Progenitor cell of endocrine pancreas (in vitro differentiated cells): ENCODE measurements at places on chromosomes 1 and 21. TPM values are rescaled to one million over a fixed set of nuclear protein-coding genes. Genes with fewer than 3 reads are reported as not detected.

The DTL gene
- 22.8 and 23.9 TPM in 2 replicates for total RNA-seq

The ERMAP gene
- 10.4 and 12.9 TPM in 2 replicates for total RNA-seq

The ETS2 gene
- total RNA-seq, result 43.9 and 48.9 TPM in 2 replicates

The LCE1C gene
- not detected in 2 replicates for total RNA-seq

The SPATA46 gene
- total RNA-seq, result not detected in 2 replicates

The AADACL3 gene
- total RNA-seq, result not detected in 2 replicates

The HLX gene
- 0.48 and 0.53 TPM in 2 replicates for total RNA-seq

The RAB13 gene
- total RNA-seq, result 83.3 and 90.4 TPM in 2 replicates

The PGLYRP3 gene
- total RNA-seq, result not detected in 2 replicates

The AGBL4 gene
- 2.5 and 3.1 TPM in 2 replicates for total RNA-seq

The FCER1A gene
- not detected in 2 replicates for total RNA-seq

The EXTL1 gene
- total RNA-seq, result 3.6 and 4.1 TPM in 2 replicates

The TMEM200B gene
- 13.3 and 15.0 TPM in 2 replicates for total RNA-seq

- DNase-seq, result no peak
These were observed 53.8 kb upstream of the MROH9 start for GRCh38 chr1:170881268-170882265.

DNA sequence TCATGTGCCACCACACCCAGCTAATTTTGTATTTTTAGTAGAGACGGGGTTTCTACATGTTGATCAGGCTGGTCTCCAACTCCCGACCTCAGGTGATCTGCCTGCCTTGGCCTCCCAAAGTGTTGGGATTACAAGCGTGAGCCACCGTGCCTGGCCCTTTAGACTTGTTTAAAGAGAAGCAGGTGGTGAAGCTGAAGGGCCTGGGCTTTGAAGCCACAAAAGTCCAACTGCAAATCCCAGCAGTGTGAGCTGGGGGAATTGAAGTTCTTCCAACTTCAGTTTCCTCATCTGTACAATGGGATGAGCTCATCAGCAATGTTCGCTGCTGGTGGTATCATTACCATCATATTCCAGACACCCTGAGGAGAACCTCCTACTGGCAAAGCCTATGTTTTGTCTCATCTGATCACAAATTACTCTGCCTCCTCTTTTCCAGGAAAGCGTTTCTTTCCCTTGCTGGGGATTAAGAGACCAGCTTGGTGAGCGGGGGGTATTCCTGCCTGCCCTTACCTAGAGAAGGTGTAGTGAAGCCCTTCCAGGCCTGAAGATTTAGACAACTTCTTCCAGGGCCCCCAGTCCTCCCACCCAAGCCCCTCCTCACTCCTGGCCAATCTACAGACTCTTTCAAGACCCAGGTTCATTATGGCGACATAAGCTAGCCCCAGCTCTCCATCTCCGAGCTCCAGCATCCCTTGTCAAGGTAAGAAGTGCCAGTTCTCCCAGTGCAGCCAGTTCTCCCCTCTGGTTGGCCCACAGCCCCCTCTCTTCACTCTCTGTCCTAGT lies 2.4 kb upstream of the SHISA4 start:
- DNase-seq, result no peak

DNA sequence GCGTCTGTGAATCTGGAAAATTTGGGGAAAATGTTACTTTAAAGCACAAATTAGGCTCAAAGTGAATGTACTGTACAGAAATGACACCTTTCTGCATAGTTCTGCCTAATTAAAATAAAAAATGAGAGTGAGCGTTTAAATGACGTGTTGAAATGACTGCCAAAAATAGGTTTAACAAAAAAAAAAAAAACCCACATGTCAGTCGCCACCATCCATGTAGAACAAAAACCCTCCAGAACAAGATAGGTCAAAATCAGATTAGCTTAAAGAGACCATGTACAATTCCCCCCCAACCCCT lies 745 bp downstream of the PARP1 start:
- no peak for DNase-seq

GRCh38 chr21:41695513-41695912 lies 71.3 kb downstream of the RIPK4 start:
- DNase-seq, result no peak

- DNase-seq, result no peak
These were observed 3.2 kb downstream of the GSTM2 start for GRCh38 chr1:109671067-109671466.

DNA sequence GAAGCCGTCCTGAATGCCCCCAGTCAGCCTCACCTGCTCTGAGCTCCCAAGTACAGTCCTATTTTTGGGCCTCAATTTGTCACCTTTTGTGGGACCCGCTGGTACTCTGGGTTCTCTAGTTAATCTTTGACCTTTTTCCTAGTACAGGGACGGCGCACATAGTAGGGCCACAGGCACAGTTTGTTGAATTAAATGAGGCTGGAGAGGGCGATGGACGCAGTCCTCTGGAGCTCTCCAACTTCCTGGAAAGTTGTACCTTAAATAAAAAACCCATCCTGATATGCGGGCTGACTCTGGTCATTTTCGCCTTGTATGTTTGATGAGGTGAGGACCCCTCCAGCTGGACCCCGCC lies 4.8 kb downstream of the FAM110D start:
- no peak for DNase-seq

DNA sequence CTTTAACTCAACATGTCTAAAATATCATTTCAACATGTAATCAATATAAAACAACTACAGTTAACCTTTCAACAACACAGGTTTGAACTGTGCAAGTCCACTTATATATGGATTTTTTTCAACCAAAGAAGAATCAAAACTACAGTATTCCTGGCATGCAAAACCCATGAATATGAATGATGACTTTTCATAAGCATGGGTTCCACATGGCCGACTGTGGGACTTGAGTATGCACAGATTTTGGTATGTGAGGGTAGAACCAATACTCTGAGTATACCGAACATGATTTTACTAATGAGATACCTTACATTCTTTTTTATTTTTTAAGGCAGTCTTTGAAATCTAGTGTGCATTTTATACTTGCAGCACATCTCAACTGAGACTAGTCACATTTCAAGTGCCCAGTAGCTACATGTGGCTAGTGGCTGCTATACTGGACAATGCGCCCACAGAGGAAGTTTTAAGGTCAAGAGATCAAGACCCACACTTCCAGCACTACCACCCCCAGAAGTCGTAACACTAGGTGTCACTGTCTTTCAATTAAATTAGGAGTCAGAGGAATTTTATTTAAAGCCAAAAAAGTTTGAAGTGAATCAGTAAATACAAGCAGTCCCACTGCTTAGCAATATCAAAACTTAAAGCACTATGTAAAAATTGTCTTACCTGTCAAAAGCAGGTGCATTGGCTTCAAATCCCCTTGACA lies 40.0 kb downstream of the SYNJ1 start:
- DNase-seq, result no peak

DNA sequence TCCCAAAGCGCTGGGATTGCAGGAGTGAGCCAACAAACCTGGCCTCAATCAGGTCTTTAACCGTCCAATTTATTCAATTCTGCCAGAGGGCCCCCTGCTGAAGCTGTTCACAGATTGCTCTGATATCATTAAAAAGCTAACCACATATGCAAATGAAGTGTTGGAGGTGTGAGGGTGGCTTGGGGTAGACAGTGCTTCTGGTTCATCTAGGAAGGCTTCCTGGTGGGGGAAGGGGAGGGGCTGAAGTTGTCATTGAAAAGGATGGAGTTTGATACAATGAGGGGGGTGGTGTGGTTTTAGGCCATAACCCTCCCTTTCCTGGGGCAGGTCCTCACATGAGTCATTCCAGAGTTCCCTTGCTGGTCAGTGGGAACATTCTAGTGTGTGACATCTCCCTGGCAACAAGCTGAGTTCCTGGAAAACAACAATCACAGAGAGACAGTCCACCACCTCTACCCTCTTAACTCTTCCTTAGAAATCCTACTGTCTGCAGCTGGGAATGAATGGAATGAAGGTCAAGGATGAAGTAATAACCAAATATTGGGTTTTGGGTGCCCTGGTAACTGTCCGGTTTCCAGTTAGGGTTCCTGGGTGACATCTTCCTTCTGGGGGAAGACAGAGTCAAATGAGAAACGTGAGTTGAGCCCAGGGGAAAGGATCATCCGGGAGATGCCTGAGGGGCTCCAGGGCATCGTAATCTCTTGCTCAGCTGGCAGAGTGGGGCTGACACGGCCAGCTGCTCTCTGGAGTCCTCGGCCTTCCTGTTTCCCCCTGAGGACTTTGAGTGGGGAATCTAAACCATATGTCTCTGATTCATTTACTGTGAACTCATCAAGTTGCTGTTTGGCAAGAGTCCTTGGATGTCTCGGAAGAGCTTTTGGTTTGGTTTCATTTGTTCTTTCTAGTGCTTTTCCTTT lies 32.2 kb downstream of the BATF3 start:
- no peak for DNase-seq

- no peak for DNase-seq
These were observed 98.6 kb upstream of the PDE4B start for GRCh38 chr1:65694126-65694525.

DNA sequence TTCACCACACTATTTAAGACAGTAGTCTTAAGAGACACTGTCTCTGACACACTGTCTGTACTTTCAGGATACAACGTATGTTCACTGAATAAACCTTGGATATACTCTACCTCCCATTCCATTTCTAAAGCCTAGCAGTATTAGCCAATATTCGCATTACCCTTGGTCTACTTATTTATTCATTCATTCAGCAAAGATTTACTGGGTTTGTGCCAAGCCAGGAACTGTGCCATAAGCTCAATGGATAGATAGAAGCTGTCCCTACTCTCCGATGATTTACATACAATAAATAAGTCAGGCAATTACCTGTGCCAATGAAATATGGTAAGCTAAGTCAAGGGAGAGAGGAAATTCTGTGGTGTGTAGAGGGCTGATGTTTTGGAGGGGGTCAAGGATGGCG lies 195.2 kb upstream of the RAB4A start:
- DNase-seq, result no peak

GRCh38 chr1:115186711-115187265 lies 97.5 kb upstream of the TSPAN2 start:
- no peak for DNase-seq

DNA sequence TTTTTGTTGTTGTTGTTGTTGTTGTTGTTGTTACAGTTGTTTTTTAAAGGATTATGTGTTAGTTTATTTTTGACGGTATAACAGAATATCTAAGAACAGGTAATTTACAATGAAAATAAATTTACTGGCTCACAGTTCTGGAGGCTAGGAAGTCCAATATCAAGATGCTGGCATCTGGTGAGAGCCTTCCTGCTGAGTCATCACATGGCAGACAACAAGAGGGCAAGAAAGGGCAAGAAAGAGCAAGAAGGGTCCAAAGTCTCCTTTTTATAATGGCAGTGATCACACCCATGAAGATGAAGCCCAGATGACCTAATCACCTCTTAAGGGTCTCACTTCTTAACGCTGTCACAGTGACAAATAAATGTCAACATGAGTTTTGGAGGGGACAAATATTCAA lies 142.1 kb downstream of the NEGR1 start:
- DNase-seq, result no peak

GRCh38 chr1:65844296-65844695 lies 51.6 kb downstream of the PDE4B start:
- DNase-seq, result no peak

GRCh38 chr1:59243550-59243949 lies 53.3 kb upstream of the FGGY start:
- no peak for DNase-seq

- DNase-seq, result no peak
These were observed 31.7 kb downstream of the PROX1 start for GRCh38 chr1:214019499-214019898.

- no peak for DNase-seq
These were observed 45.2 kb downstream of the TENT5C start for GRCh38 chr1:117650840-117651568.

DNA sequence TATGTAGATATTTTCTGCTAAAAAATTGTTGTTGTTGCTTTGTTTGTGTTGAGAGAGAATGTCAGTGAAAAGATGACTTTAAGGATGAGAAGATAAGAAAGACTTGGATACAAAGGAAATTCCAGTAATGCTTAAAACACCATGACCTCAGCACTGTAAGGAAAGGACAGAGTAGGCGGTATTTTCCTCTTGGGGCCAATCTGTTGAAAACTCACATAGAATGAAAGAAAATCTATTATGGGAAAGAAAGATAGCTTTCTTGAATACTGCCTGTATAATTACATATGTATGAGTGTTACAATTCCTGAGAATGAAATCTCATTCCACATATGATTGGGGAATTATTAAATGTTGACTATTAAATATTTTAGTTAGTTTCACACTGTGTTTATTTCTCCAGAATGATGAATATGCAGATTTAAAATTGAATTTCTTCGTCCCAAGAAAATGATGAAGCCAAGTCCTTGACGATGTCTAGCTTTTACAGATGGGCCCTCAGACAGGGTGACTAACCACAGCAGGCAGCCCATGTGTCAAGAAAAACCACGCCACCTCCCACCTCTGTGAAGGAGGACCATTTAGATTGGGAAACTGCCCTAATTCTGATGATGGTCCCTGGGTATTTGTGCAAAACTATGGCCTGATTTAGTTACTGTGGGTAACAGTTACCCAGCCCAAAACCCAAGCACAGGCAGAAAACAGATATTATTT lies 49.7 kb upstream of the LMO4 start:
- no peak for DNase-seq

DNA sequence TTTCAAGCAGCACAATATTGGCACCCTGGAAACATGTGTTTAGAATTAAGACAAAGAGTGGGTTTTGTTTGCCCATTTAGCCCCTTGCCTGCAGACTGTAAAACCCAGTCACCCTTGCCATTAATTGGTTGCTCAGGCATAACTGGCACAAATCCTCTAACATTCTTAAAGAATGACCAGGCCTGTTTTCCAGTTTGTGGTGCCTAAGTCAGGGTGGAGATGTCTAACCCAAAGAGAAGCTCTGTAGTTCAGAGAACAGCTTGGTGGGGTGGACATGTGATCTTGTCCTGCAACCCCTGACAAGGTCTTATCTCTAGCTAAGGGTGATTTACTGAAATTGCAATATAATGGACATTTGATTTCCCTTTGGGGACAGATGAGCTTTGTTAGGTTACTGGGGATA lies 8.8 kb upstream of the ANGPTL7 start:
- no peak for DNase-seq

DNA sequence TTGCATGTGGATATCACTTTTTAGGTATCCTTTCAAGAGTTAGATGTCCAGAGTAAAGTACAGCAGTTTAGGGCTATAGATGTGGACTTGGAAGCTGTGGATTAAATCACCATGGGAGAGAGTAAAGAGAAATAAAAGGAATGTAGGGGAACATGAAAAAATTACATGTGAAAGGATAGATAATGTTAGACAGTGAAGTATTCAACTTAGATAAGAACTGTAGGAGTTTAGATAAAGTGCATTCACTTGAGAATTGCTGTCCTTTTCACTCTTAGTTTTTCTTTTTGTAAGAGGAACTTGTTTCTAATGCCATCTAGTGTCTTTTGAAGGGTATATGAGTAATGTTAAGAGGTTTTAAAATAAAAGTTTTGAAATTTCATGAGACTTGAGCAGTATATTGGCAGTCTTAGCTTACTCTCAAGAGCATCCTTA lies 40.1 kb downstream of the MAST2 start:
- no peak for DNase-seq
